Activated CD8-positive, alpha-beta memory T cell treated with anti-CD3 and anti-CD28 coated beads for 24 hours (primary cell): ENCODE measurements at places on chromosomes 2 and 18.
A peak's percentile ranks its signal among the peaks of the same experiment; 100 is the strongest.

- no peak for DNase-seq
Measured at GRCh38 chr2:224407241-224407701, 5.4 kb upstream of the FAM124B start.

DNA sequence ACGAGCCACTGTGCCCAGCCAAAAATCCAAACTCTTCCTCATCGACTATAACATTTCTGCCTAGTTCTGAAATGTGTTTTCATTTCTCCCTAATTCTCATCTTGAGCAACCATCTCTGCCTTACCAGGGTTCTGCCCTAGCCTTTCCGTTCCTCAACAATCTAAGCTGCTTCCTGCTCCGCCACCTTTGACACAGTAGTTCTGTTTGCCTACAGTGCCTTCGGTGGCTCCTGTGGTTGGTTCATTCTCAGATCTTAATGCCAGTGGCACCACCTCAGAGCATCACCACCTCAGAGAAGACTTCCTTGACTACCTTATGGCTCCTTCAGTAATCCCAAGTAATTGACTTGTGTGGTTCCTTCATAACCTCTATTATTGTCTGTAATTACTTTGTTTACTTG, 3.8 kb downstream of the SOCS6 start:
- no peak for DNase-seq

- DNase-seq: peak; percentile 38
Measured at GRCh38 chr2:55120634-55121359, 70.5 kb upstream of the RTN4 start.

DNA sequence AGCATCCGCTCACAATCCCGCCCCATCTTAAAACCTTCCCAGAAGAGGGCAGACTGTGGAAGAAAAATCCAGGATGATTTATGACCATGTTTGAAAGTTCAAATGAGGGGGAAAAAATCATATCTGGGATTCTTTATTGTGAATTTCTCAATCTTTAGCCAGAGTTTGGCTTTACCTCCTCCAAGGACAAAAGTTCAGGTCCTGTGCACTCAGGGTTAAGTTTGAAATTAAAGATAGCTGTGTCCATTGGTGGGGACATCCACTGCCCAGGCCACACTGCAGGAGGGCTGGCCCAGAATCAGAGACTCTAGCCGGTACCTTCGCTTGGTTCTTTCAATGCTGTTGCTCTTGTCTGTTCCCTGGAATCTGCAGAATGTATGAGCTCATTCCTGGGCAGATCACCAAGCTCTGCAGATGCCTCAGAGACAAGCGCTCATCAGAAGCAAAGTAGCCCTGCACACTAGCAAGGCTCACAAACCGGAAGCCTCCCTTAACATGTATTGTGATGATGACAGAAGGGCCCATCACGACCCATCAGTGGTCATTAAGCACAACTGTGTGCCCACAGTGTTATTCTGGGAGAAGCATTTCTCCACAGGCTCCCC, 375.3 kb upstream of the KLHL29 start:
- DNase-seq: no peak

- DNase-seq: no peak
Measured at GRCh38 chr2:136131961-136132824, 14.2 kb upstream of the CXCR4 start.

- no peak for DNase-seq
Measured at GRCh38 chr2:63619328-63619727, 30.6 kb downstream of the MDH1 start.

DNA sequence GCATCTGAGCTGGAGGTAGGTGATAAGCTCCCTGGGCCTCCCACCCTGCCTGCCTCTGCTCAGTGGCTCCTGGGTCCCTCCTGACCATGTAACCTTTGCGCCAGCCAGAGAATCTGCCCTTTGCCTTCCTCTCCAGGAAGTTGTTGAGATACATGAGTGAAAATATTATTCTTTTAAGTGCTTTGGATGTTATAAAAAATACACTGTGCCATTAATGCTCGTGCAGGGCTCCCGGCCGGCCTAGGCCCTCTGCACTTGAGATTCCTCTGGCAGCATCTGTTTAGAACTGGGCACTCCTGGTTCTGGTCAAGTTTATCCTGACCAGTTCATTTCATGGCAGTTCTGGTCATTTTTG, 18.8 kb downstream of the AGAP1 start:
- DNase-seq: no peak

DNA sequence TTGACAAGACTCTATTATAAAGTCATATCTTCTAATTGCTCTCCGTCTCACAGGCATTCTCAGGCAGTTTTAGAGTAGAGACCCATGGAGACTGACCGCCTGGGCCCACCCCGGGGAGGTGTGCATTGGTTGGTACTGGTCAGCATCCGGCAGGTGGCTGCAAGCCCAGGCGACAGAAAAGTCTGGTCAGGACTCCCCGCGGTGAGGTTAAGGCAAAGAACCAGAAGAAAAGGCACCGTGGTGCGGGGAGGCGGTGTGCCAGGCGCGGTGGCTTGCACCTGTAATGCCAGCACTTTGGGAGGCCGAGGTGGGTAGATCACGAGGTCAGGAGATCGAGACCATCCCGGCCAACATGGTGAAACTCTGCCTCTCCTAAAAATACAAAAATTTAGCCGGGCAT, 32.5 kb downstream of the AMER3 start:
- no peak for DNase-seq

GRCh38 chr2:216298719-216299495, 73.4 kb downstream of the MARCHF4 start:
- no peak for DNase-seq

DNA sequence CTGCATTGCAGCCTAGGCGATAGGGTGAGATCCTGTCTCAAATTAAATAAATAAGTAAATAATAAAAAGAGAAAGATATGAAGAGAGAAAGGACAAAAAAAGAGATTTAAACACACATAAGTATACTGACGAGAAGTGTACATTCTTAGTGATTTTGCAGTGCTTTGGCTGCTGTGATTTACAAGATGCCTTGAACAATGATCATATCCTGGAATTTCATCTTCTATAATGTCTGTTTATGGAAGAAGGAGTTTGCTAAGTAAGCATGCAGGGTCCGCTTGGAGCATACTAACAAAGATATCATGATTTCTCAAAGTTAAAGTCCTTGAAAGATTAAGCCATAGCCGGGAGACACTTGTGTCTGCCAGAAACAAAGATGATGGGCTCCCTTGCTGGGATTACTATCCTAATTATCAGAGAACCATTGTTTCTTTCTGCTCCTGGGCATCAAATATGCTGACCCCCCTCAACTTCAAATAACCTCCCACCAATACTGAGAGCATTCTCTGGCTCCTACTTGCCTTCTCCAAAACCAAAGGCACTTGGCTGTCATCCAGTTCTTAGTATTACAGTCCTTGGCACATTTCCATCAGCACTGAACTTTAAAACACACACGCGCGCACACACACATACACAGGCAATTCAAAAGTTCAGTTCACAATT, 47.5 kb upstream of the STAM2 start:
- DNase-seq: no peak

GRCh38 chr2:177622521-177622920, 229.9 kb downstream of the AGPS start:
- no peak for DNase-seq

DNA sequence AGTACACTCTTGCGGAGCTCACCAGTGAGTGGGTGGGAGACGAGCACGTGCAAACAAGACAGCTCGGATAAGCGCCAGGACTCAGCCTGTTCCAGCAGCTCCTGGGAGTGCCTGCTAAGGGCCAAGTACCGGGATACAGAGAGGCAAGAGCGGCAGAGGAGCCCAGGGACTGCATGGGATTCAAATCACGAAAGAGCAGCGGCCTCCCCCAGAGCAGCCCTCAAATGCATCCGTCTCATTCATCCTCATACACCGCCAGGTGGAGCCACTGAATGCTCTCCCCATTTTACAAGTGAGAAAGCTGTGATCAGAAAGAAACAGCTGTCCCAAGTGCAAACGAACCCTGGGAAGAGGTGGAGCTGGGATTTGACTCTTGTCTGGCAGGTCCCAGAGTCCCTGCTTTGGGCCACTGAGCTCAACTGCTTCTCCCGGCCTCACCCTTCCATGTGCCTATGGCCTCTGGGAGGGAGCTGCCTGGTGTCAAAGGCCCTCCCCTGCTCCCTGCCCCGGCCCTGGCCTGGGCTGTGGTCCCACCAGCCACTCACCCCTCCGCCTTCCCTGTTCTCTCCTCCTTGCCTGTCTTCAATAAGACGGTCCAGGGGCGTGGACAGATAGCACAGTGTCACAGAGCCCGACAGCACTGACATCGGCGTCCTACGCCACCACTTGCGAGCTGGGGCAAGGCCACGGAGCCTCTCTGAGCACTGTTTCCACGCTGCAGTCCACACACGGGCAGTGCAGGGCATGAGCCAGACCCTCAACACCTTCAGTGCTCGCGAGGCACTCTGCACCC, 72.8 kb upstream of the TAF1B start:
- DNase-seq: peak; percentile 74

DNA sequence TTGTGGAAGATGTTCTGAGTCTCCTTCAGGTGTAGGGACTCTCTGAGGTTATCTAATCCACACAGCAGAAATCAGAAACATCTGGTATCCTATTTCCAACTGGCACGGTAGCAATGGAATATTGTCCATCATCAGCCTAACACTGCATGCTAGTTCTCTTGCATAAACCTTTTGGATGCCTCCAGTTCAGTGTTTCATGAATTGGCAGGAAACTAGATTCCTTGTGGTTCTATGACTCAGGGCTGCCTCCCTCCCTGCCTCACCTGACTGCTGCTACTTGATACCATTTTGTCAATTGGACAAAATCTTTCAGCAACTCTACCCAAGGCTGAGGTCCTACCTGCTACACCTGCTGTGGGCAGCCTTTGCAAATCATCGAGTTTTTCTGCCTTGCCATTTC, 130.9 kb downstream of the TPGS2 start:
- no peak for DNase-seq

DNA sequence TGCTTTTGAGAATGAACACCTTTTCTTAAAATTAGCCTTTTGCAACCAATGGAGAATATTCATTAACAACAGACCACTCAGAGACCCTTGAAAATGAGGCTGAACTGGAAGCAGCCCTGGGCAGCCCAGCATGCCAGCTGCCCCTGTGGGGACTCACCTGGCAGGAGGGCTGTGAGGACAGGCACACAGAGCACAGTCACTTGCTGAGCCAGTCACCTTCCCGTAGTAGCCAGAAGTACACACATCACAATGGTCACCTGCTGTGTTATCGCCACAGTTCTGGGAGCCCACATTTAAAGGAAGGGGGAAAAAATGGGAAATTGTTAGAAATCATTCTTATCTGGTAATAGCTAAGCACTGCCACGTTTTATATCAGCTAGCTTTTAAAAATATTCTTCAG, 115.5 kb downstream of the LAMA1 start:
- no peak for DNase-seq

- DNase-seq: no peak
Measured at GRCh38 chr18:57787068-57787685, 15.9 kb downstream of the ATP8B1 start.

DNA sequence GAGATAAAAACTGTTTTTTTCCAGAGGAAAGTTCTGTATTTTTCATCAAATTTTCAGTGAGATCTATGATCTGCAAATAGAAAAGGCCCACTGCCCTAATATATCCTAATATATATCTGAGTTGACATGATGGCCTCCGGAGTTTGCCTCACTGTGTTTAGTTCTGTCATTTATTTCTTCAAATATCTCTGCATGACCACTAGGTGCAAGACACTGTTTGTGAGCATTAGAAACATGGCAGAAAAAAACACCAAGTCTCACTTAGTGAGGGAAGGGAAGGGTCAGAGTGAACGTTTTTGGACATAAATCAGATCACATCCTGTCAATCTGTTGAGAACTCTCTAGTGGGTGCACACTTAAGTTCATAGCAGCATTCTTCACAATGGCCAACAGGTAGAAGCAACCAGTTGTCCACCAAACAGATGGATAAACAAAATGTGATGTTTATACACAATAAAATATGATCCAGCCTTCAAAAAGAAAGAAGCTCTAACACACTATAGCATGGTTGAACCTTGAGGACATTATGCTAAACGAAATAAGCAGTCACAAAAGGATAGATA, 53.4 kb downstream of the SPIRE1 start:
- DNase-seq: no peak

DNA sequence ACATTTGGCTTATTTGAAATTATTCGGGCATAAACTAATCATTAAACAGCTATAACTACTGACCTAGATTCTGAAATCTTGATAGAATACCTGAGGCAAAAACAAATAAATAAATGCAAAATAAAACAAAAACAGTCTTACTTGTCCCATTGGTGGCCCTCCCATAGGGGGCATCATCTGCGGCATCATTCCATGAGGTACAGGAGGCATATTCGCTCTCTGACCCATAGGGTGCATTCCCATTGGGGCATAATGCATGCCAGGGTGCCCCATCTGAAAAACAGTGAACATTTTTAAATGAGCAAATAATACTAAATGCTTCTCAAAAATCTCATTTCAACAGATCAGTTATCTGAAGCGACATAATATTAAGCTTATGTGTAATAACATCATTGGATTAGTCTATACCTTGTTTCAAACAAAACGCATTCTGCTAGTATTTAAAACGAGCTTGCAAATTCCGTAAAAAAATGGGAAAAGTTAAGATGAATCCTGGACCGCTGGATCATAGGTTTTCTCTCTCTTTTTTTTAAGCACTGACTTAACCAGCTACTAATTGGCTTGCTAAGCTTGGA, 1.3 kb downstream of the PRPF40A start:
- DNase-seq: no peak
